Brain (organoid and tissue), 16 donors: ENCODE measurements at places on chromosomes 1 and 21.

DNA sequence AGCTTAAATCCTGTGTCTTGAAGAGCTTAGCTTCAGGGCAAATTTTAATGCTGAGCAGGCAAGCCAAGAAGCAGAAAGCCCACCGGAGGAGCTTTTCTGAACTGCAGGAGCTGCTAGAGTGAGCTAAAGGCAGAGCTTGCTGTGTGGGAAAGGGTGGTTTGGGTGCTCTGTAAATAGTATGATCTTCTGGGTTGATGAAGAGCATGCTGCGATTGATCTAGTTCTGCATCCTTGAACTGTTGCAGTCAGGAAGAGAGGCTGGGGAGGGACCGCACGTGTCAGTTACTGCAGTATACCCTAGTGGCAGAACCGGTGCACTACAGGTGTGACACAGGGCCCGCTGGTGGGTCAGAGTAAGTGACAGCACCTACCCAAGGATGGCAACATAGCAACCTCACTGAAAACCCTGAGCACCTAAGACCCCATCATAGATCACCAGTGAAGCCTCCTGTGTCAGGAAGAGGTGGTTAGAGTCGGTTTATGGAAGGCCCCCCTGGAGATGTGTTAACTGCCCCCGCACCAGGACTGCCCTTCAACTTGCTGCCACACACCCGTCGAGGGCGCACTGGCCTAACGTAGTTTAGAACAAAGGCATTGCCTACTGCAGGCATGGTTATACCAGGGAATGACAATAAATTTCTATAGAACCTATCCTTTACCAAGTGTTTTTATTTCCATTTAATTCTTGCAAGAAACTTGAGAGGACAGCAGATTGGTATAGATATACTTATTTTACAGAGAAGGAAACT lies 146.0 kb upstream of the KIAA0040 start:
- peak; percentile 48 for DNase-seq

DNA sequence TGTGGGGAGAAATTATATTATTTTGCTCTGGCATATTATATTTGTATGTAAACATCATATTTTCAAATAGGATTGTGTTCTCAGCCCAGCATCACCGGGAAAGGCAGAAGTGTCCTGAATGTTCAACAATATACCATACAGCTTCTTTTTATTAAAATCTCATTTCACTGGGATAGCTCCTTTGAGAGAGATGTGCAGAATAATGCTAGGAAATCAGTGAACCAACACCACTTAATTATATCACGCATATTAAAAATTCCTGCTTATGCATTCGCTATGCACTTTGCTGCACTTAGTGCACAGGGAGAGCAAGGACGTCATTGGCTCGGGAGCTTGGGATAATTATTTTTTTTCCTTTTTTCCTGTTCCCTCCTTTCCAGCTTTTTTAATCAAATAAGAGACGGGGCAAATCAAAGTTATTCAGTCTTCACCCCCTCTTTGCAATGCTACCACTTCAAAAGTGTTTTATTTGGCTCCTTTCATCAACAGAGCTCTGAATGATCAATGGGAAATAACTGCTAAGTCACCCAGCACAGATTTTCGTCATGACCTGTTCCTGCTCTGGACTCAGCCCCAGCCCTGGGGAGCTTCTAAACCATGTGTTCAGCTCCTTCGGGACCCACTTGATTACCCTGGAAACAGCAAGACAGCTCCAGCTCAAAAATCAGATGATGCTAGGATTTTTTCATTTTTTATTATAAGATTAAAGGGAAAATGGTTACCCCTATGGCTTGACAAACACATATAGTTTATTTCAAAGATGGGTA lies 165.5 kb upstream of the DUSP10 start:
- peak; percentile 61 for DNase-seq

GRCh38 chr1:200786788-200787187 lies 48.1 kb downstream of the CAMSAP2 start:
- DNase-seq: no peak

DNA sequence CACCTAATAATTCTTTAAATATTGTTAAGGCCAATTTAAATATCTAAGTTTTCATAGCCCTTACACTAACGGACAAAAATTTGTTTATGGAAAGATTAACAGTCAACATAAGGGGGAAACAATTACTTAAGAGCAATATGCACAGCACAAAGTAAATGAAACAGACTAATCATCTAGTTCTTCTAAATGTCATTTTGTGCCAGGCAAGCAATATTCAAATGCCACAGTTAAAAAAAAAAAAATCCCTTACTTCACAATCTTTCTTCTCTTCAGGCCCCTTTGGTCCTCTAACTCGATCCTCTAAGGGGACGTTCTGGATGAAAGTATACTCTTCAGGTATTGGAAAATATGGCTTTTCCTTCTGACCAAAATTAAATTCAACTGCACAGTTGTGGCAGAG lies 6.6 kb downstream of the HNRNPU start:
- DNase-seq: no peak

- DNase-seq: no peak
Observed at GRCh38 chr21:33021667-33022066, 4.1 kb upstream of the OLIG2 start.

DNA sequence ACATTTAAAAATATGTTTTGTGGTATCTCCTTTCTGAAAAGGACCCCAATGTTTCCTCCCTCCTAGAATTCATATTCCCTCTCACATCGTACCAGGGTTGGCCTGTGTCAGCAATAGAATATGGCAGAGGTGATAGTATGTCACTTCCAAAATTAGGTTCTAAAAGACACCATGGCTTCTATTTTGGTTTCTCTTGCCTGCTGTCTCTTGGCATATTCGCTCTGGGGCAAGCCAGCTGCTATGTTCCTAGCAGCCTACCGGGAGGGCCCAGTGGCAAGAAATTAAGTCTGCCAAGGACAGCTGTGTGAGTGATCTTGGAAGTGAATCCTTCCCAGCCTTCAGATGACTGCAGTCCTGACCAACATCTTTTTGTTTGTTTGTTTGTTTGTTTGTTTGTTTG lies 92.9 kb upstream of the PPM1J start:
- no peak for DNase-seq

- no peak for DNase-seq
Observed at GRCh38 chr1:222790115-222790514, 24.7 kb upstream of the DISP1 start.

DNA sequence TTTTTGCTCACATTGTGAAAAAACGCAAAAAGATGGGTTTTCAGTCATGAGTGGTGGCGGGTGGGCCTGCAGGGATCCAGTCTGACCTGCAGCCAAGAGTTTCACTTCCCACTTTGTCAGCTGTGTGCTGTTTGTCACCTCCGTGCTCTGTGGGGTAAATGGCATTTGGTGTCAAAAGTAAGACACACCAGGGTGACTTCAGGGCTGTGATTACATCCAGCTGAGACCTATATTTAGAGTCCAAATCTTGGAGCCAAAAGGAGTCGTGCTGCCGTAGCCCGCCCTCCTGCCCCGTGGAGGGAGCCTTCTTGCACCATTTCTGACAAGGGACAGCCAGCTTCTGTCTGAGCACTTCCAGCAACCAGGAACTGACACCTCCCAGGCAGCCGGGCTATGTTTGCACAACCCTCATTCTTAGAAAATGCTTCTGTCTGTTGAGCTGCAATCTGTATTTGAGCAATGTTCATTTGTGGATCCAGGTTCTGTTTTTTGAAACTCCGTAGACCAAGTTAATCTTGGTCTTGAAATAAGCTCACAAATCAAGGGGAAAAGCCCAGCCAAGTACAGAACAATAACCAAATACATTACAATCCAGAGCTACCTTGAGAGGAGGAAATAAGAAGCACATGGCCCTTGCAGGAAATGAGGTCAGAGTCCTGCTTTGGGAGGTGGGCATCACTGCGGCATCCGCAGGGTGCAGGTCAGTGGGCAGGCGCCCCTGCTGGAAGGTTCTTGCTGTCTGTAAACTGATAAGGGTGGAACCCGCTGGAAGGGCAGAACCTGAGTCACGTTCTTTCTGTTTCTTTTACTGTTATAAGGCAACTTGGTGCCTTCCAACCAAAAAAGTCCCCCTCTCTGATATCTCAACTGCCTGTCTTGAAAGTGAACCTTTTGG lies 14.4 kb downstream of the ABCG1 start:
- no peak for DNase-seq

DNA sequence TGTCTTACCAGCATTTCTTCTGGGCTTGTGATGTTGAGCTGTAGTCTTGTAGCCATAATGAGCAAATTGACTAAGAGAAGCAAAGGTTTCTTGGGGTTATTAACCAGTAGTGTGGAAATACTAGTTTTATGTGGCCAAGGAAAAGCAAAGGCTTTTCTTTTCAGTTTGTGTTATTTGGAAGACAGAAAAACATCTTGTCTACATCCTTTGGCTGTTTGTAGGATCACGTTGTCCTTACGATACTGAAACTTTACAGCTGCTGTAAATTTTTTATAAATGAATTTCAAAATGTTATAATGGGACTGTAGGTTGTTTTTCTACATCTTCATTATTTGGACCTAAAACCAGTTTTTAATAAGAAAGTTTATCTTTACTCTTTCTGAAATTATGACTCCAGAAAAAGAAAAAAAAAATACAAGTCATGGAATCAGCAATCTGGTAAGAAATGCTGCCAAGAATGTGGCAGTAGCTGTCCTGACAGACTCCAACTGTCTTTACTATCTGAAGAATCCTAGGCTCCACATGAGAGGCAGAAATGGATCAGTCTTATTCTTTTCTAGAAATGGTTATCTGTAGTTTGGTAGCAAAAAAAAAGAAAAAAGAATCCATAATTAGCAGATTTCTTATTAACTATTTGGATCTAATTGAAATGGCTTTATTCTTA lies 41.6 kb upstream of the QSOX1 start:
- DNase-seq: no peak

DNA sequence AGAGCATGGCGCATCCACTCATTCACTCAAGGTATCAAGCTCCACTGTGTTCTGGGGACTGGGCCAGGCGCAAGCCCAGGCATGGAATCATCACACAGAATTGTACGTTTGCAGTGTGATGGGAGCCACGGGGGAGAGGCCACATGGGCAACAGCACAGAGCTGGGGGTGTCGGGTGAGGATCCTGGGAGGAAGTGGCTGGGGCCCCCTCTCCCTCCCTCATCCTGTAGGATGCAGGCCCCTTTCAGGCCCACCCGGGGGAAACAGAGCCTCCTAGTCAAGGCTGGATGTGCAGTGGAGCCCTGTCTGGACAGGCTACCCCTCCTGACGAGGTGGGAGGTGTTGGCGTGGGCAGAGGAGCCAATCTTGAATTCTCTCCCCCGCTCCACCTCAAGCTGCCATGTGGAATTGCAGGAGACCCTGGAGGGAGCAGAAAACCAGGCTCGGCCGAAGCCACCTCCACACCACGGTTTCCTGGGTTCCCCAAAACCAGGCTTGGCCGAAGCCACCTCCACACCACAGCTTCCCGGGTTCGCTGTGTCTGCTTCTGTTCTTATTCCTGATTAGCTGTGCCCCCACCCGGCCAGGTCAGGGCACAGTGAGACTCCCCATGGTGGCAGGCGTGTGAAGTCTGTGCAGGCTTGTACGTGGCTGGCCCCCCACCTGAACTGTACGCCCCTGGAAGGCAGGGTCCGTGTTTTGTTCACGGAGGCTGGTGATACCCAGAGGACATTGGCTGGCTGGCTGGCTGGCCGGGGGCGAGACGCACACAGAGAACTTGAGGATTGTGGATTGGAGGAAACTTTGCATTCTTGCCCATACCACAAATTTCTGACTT lies 4.2 kb upstream of the C1orf174 start:
- DNase-seq: no peak

GRCh38 chr21:39984286-39984991 lies 117.2 kb downstream of the PCP4 start:
- no peak for DNase-seq

DNA sequence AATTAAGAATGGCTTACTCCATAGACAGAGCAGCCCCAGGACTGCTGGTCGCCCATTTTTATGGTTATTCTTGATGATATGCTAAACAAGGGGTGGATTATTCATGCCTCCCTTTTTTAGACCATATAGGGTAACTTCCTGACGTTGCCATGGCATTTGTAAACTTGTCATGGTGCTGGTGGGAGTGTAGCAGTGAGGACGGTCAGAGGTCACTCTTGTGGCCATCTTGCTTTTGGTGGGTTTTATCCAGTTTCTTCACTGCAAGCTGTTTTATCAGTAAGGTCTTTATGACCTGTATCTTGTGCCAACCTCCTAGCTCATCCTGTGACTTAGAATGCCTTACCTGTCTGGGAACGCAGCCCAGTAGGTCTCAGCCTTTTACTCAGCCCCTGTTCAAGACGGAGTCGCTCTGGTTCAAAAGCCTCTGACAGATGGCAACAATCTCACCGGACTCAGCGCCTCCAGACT lies 5.2 kb upstream of the AGPAT3 start:
- no peak for DNase-seq

GRCh38 chr1:204870160-204870912 lies at the start of gene NFASC:
Gene NFASC (plus strand): TSS chr1:204870862. CDS start chr1:204944316, 73,454 bp downstream.
- peak; percentile 45 for DNase-seq

DNA sequence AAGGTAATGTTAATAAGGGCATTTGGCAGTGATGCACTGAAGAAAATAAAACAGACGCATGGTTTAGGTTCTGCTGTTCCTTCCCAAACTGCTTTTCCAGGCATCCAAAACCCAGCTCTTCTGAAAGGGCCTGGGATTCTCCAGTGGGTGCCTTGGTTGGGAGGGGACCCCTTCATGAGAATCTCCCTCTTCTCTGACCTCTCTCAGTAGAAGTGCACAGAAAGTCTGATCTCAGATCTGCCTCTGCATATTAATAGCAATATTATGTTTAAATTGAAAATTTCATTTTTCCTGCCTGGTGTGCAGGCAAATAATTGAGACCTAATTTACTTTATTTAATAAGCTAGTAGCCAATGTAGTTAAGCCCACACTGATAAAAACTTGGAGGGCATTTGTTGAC lies 260.6 kb downstream of the CAMTA1 start:
- no peak for DNase-seq

DNA sequence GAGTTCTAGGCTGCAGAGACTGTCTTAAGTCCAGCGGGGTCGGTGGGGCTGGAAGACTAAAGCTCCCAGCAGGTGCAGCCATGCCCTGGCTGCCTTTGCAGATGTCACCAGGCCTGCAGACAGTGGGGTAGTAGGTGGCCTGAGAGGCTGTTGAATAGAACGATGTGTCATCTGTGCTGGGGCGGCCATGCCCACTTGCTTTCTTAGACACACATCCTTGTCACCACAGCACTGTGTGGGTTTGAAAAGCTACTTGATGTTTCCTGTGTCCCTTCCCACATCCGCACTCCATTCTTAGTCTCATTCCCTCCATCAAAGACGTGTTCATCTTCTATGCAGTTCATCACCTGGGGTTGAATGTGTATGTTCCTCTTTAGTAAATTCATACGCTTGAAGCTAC lies 184.5 kb upstream of the TMEM51 start:
- DNase-seq: no peak

- DNase-seq: peak; percentile 53
Observed at GRCh38 chr1:170530972-170531757, 801 bp upstream of the GORAB start.

DNA sequence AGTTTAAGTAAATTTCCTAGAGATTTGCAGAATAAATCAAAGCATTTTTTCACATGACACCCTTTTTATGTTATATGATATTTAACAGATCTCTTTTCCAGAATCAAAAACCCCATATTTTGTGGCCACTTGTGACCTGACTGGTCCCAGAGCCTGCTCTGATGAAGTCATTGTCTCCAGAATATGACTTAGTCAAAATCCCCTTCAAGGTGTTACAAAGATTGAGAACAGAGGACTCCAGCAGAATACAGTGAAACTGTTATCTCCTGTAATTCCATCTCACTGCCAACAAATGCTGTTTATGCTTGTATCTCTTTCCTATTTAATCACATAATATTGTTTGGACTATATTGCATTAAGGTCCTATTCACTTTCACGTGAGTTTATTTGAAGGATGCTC lies 25.6 kb downstream of the RGS1 start:
- no peak for DNase-seq
